ENCODE measurements at places on chromosomes 5 and 9. TPM values are rescaled to one million over a fixed set of nuclear protein-coding genes. Genes with fewer than 3 reads are reported as not detected.

The PCDHA13 gene
- 1.2 TPM for total RNA-seq

The CAVIN4 gene
- 7.0 TPM for total RNA-seq

The NDST1 gene
- 108 TPM for total RNA-seq

The MAMDC4 gene
- total RNA-seq: 19.3 TPM

The HTR1A gene
- not detected for total RNA-seq

The RNF183 gene
- total RNA-seq: not detected

The ENHO gene
- total RNA-seq: 12.0 TPM

The EXOC3 gene
- total RNA-seq: 61.3 TPM

The RNF38 gene
- total RNA-seq: 55.7 TPM

The CARTPT gene
- total RNA-seq: not detected

The SIT1 gene
- total RNA-seq: not detected

The TRMO gene
- total RNA-seq: 11.4 TPM

The FAM120AOS gene
- 45.9 TPM for total RNA-seq

The OTULINL gene
- total RNA-seq: 3.4 TPM
